Right ventricle myocardium superior (tissue), 1 donor: ENCODE measurements at places on chromosomes 12 and 14.

DNA sequence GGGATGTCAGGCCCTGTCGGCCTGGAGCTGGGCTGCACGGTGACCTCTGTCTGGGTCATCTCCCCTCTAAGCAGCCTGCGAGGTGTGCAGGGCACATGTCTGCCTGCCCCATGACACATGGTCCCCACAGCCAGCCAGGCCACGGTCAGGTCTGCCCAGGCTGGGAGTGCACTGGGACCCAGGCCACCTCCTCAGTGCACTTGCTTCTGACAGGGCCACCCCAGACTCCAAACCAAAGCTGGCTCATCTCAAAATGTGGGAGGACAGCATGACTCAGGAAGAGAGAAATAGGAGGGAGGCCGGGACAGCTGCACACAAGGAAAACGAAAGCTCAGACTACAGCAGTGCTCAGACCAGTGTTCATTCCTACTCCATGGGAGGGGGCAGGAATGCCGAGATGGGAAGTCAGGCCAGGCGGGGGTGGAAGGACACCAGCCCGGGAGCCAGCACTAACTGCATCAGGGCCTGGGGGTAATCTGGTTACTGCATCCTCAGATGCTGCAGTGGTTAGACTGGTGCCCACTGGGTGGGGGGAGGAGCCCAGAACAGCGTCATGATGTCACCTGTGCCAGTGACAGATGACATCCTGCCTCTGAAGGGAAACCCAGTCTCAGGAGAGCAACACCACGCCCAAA, 4.0 kb downstream of the P2RX2 start:
- no peak for DNase-seq

GRCh38 chr14:45177076-45177475, 41.3 kb downstream of the FANCM start:
- no peak for DNase-seq

DNA sequence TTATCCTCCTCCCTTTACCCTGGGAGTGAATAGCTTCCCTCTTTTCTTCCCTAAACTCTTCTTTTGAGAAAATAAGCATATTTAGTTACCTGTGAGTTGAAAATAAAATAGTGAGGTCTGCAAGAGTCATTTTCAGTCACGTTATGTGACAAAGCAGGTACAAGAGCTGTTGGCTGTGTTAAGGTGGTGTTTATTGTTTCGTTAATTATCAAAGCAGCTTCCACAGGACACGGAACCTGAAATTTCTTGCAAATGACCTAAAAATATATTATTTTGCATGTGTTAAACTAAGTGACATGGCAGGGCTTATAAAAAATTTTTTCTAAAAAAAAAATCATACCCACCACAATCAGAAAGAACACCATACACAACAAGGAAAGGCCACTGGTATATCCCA, 8.3 kb downstream of the SLC38A2 start:
- no peak for DNase-seq

DNA sequence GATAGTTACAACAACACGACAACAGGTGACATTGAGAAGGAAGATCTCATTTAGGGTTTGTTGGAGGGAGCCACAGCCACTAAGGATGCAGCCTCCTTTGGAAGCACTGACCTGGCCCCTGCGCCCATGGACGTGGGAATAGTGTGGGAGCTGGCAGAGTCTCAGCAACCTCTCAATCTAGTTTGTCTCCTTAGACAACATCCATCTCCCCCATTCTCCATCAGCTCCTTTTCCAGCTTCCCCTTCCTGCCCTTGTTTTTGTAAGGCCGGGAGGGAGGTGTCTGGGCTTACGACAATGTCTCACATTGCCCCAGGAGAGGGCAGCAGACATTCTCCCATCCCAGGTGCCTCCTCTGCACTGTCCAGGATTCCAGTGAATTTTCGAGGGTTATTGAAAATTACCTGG, 170.2 kb upstream of the PZP start:
- no peak for DNase-seq

GRCh38 chr12:15196221-15196620, 25.0 kb downstream of the RERG start:
- DNase-seq, result no peak

- DNase-seq, result no peak
These were observed 36.9 kb upstream of the CDK17 start for GRCh38 chr12:96437171-96437445.

- no peak for DNase-seq
These were observed 184.1 kb downstream of the CCER1 start for GRCh38 chr12:90770861-90771260.

- no peak for DNase-seq
These were observed 127.8 kb downstream of the GCH1 start for GRCh38 chr14:54774824-54775223.

DNA sequence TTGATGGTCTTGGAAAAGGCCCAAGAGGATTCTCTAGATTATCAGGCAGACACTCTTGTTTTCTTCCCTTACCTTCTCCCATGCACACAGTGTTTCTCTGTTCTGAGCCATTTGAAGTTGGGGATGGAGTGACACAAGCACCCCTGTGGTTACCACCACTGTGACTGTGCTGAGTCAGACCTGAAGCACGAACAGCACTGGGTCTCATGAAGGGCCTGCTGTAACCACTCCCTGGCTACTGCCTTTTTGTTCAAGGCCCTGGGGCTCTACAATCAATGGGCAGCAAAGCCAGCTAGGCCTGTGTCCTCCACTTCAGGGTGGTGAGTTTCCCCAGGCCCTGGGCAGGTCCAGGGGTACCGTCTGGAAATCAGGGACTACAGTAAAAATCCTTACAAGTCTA, 65.5 kb downstream of the TSPAN8 start:
- no peak for DNase-seq

DNA sequence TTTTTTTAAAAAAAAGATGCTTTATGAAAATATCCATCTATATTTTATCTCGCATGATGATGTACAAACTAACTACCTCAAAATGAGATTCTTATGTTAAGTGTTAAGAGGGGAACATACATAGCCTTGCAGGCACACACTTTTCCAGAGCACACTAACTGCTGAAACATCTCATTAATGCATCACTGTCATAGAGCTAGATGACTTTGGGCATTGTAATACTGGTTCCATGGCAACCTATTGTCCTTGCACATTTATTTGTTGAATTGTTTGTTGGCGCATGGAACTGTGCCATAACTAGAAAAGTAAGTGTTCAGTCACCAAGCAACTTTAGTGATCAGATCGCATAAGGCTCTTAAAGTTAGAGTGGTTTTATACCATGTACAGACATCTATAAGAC, 348.3 kb downstream of the GALC start:
- DNase-seq, result no peak

DNA sequence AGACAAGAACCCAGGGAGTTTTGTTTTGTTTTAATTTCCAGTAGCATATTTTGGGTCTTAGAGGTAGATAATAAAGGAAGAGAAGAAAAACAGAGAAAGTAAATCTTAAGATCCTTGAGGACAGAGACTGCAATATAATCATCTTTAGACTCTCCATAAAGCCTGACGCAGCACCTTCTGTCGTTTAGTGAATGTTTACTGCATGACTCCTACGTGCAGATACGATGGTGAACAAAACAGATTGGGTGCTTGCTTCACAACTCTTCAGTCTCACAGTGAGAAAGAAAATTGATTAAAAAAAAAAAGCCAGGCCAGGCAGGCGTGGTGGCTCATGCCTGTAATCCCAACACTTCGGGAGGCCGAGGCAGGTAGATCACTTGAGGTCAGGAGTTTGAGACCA, 86.9 kb downstream of the STON2 start:
- no peak for DNase-seq

DNA sequence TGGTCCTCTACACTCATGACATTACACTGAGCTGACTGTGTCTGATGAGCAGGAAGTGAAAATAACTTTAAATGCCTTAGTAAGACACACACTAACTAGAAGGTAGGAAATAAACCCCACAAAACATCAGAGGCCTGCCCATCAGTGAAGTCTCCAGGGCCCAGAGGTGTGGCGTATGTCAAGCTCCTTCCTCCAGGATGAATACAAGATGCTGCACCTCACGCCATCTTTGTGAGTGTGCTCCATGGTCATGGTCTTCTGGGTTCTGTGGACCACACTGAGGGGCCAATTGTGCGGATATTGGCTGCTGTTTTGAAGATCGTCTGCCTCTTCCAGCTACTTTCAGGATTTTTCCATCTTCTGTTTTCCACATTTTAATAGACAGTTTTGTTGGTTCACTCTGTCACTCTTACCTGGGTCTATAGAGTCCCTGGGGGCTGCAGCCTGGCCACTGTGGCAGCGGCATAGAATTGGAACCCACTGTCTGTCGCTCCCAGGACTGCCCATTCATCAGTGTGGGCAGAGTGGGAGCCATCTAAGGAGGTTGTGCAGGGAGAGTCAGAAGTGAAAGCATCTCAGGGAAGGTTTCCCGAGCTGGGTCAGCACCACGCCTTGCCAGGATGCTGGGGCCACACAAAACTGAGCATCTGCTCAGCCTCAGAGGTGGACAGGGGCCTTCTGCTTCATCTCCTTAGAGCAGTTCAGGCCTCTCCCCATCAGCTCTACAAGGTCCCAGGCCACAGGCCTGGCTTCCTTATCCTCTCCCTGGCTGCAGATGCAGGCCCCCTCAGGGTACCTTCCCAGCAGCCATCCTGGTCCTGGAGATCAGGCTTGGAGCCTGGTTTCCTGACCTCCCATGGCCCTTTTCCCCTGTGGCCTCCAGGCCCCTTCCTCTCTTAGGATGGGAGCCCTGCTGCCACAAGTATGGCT, 57.5 kb upstream of the C14orf180 start:
- DNase-seq, result no peak

DNA sequence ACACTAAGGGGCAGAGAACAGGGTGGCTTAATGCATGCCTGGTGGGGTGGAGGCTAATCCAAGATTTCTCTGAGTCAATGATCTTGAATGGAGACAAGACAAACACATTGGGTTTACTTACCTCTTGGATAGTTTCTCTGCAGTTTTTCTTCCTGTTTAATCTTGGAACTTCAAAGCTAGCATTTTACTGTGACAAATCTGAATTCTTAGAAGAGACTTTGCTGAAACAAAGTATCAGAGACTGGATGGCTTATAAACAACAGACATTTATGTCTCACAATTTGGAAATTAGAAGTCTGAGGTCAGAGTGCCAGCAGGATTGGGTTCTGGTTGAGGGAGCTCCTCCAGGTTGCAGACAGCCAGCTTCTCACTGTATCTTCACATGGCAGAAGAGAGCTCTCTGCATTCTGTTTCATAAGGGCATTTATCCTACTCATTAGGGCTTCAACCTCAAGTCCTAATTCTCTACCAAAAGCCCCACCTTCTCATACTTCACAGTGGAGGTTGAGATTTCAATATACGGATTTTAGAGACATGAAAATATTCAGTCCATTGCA, 921.8 kb downstream of the VRK1 start:
- DNase-seq, result no peak

GRCh38 chr12:50626026-50626425, 121.2 kb downstream of the DIP2B start:
- DNase-seq, result no peak

DNA sequence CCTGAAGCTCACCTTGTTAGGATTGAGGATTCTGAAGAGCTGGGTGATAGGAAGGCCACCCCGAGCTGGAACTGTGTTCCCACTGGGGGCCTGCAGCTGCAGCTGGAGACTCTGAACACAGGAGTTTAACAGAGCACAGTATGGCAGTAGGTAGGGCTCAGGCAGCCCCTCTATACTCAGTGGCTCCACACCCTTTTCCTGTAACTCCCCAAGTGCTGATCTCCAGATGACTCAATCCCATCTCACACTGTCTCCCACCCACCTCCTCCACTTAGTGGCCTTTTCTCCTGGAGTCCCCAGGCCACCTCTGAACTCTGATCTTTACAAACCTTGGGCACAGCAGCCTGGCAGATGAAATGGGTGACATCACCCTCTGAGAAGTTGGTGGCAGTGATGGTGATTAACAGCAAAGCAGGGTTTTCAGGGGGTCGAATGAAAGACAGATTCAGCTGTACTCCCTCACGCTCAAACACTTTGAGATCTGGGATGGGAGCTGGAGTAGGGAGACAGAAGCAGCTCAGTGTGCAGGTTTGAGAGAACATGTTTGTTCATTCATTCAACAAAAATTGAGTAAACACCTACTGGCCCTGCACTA, 4.0 kb downstream of the THTPA start:
- DNase-seq, result no peak

DNA sequence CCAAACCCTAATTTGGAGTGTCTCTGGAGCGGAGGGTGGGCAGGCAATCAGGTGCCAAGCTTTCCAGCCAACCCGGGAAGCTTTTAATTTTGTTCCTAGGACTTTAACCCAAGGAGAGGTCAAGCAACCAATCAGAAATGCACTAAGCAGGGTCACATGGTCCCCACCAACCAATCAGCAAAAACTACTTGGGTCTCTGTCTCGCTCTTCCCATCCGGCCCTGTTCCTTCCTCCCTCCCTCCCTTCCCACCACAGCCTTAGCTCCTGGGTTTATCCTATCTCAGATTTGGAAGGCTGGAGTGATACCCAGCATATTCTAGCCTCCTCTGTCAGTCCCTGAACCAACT, 7.3 kb downstream of the HOXC5 start:
- no peak for DNase-seq

GRCh38 chr14:52589646-52590045, 37.0 kb downstream of the GPR137C start:
- DNase-seq, result no peak

GRCh38 chr12:122740351-122740750, 9.7 kb upstream of the HCAR1 start:
- DNase-seq, result no peak

GRCh38 chr14:85539510-85539909, 9.6 kb downstream of the FLRT2 start:
- no peak for DNase-seq

- no peak for DNase-seq
These were observed 21.7 kb upstream of the VRTN start for GRCh38 chr14:74326369-74327152.

- no peak for DNase-seq
These were observed 19.6 kb downstream of the GSTZ1 start for GRCh38 chr14:77340389-77340788.

GRCh38 chr12:49548822-49549648, 10.2 kb downstream of the KCNH3 start:
- DNase-seq, result no peak
